ENCODE measurements at places on chromosomes 12 and 14.
A peak's percentile ranks its signal among the peaks of the same experiment; 100 is the strongest.

DNA sequence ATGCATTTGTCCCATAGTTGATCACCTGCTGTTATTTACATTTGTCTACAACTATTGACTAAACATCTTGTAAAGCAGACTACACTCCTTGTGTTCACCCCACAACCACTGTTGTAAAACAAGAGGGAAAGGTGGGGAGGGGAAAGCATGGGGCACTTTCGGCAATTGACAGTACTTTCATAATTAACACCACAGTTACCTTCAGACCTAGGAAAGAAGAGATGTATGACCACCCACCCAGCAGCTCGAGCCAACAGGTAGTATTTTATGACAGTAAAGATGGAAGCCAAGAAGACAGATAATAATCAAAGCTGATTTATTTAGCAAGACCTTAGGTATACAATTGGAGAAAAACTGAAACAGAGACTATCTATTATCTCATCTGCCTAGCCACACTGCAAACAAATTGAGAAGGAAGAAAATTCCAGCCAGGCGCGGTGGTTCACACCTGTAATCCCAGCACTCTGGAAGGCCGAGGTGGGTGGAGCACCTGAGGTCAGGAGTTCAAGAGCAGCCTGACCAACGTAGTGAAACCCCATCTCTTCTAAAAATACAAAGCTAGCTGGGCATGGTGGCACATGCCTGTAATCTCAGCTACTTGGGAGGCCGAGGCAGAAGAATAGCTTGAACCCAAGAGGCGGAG lies 11.2 kb downstream of the HECTD4 start:
- no peak for DNase-seq

GRCh38 chr12:13080266-13080665 lies 23.2 kb downstream of the GSG1 start:
- no peak for DNase-seq

DNA sequence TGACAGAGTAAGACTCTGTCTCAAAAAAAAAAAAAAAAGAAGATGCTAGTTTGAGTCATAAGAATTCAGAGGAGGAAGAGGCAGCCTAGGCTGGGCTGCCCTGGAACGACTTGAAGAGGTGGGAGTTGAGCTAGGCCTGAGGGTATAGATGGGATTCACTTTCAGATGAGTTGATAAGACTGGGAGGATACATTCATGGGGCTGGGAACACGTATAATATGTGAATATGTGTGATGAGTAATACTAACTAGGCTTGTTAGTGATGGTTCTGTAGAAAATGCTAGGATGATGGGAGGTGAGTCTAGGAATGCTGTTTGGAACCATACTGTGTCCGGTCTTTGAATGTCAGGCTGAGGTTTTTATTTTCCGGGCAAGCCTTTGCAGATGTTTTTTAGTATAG lies 9.0 kb downstream of the PLEKHA5 start:
- no peak for DNase-seq

DNA sequence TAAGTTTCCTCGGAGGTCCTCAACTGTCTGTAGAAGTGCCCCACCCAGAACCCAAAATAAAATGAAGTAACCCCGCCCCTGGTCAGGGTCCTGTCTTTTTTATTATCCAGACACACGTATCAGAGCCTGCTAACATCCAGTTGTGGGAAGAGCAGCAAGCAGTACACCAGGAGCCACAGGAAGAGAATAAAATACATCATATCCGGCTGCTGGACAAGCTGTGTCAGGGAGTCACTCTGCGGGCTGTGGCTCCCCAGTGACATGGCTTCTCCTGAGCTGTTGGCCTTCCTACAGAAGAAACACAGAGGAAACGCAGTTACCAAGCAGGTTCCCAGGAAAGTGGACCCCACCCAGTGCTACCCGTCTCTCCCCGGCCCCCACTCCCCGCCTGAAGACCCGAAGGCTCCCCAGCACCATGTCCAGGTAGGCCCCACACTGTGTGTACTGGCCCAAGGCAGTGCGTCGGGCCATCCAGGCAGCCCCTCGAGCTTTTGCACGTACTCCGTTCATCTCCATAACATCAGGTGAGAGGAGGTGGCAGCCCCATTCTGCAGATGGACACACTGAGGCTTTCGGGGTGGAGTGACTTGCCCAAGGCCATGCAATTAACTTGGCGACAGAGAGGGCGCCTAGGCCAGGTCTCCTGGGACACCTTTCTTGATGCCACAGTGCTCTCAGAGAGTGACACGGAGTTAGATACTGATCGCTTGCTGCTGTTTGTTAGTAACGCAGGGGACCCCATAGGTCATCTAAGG lies 34.3 kb upstream of the DICER1 start:
- no peak for DNase-seq

GRCh38 chr14:56585461-56586084 lies 6.0 kb downstream of the TMEM260 start:
- no peak for DNase-seq

DNA sequence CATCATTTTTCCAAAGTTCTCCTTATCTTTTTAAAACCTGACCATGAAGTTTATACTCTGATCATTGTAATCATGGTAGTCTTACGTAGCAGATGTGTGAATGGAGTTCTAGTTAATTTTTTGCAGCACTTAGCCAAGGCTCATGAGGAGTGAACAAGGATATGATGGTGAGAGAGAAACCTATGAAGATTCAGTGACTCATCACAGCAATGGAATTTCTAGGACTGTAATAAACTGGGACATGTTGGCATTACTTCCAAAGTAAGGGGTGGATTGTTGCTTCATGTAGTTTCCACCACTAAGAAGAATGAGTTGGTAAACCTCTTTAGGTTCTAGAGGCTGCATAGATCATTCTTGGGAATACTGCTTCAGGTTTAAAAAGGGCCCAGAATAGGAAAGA lies 102.7 kb downstream of the LRRIQ1 start:
- DNase-seq, result no peak

- DNase-seq, result peak; percentile 11
Measured at GRCh38 chr12:48894271-48894670, 28.6 kb upstream of the RND1 start.

DNA sequence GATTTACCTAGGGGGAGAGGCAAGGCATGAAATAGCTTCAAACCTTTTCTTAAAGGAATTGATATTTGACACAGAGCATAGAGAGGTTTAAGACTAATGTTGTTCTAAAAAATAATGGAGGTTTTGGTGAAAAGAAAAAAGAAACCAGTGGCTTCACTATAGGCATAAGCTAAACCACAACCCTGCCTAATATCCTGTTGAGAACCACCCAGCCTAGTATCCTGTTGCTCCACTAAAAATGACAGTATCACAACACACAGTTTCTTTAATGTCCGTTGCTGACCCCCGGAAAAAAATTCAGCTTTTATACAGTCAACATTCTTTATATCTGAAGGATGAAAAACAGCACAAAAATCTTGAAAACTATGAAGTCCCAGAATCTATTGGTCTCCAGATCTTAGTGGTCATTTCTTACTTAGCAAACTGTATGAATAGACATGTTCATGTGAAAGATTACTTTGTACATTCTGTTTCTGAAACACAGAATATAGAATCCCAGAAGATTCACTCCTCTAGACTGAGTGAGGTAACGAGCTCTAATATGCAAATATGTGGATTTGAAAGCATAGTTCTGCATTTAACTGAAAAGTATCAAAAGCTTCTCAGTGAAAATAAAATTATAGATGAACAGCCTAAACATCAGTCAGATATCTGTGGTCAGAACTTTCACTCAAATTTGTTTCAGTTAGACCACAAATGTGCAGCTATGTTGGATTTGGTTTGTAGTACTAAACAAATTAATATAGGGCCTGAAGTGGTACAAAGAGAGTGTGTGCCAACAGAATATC lies 40.5 kb downstream of the GALC start:
- no peak for DNase-seq

DNA sequence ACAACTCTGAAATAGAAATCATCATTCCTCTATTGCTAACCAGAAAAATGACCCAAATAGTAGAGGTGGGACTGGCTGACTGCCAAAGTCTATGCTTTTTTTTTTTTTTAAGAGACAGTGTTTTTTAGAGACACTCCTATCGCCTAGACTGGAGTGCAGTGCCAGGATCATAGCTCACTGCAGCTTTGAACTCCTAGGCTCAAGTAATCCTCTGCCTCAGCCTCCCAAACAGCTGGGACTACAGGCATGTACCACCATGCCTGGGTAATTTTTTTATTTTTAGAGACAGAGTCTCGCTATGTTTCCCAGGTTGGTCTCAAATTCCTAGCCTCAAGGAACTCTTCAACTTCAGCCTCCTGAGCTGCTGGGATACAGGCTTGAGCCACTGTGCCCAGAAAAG lies 19.2 kb downstream of the NR2C1 start:
- DNase-seq, result peak; percentile 22

GRCh38 chr14:71749613-71750238 lies 182.5 kb upstream of the RGS6 start:
- no peak for DNase-seq

Measured in myocyte (in vitro differentiated cells).